Fibroblast of skin of scalp (primary cell): ENCODE measurements at places on chromosomes 1 and 21.

- no peak for DNase-seq
These were observed 2.0 kb upstream of the GJA5 start for GRCh38 chr1:147762233-147763024.

DNA sequence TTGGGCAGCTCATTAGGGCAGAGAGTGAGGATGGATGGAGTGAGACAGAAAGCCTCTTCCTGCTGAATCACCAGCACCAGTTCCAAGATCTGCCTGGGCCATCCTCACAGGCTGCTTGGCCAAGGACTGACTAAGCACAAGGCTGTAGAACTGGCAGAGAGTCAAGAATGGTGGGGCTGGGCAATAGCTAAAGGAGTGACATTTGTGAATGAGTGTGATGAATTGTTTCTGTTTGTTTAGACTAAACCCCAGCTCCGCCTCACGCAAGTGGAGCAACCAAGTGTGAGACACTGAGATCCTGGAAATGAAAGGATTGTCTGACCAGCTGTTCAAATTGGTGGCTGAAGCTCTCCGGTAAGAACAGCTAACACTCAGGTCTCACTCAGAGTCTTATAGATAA lies 38.6 kb downstream of the BRINP2 start:
- peak; percentile 98 for DNase-seq

DNA sequence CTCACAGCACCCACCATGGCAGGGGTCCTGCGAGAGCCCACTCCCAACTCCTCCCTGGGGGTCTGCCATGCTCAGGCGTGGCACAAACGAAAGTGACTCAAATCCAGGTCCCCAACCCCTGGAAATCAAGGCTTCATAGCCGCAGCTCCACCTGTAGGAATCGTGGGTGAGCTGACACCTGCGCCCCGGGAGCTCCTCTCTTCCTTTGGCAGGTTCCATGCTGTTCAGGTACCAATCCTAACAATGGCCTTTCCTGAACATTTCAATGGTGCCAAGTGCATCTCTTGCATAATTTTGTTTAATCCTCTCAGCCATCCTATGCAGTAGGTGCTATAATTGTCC lies 28.9 kb upstream of the NPPB start:
- no peak for DNase-seq

- no peak for DNase-seq
These were observed 720.8 kb downstream of the PLA2G4A start for GRCh38 chr1:187549540-187549939.

DNA sequence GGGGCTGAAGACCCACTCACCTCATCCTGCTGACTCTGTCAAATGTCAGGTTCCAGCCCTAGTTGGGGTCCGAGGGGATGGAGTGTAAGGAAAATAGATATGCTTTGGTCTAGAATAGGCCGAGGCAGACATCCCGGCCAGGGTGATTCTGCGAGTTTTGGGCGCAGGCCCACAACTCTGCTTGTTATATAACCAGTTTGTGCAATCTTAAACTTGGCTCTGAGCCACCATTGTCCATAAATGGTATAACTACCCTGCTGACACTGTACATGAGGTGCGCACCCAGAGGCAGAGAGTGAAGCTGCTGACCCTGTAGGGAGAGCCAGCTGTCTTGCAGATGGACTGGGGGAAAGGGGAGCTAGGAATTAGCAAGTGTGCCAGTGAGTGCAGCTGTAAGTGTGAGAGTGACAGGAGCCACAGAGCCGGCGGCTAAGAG lies 1388.8 kb downstream of the AMY1C start:
- peak; percentile 7 for DNase-seq

DNA sequence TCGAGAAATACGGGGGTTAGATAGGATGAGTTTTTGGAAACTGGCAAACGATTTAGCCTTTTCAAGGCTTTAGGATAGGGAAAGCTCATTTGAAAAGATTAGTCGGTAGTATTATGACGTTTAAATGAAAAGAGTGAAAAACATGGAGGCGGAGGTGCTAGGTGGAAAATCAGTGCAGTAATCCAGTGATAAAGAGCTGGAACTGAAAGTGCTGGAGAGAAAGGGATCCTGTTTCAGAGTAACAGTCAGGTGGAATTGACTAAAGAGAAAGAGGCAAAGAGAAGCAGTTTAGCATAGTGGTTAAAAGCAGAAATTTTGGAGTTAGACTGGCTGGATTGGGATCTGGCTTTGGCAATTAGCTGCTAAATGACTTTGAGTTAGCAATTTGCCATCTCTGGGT lies 945 bp downstream of the WDR3 start:
- DNase-seq = no peak

GRCh38 chr1:164701189-164701761 lies 142.3 kb downstream of the PBX1 start:
- no peak for DNase-seq
